ENCODE measurements at places on chromosomes 2 and 18.
A peak's percentile ranks its signal among the peaks of the same experiment; 100 is the strongest.

- peak; percentile 91 for DNase-seq
These were observed 27.6 kb downstream of the MRPL33 start for GRCh38 chr2:27798948-27799645.

- DNase-seq = no peak
These were observed 262.7 kb upstream of the FN1 start for GRCh38 chr2:215698566-215698965.

- peak; percentile 13 for DNase-seq
These were observed 155.0 kb downstream of the ARHGAP15 start for GRCh38 chr2:143284087-143284675.

GRCh38 chr2:36068086-36068485, 287.5 kb upstream of the CRIM1 start:
- no peak for DNase-seq

- DNase-seq = no peak
These were observed 121.1 kb upstream of the PID1 start for GRCh38 chr2:229392196-229392595.

Data from smooth muscle cell of the brain vasculature (primary cell).